Type B pancreatic cell (in vitro differentiated cells): ENCODE measurements at places on chromosomes 16 and 17. TPM values are rescaled to one million over a fixed set of nuclear protein-coding genes. Genes with fewer than 3 reads are reported as not detected.

The WBP2 gene
- total RNA-seq, result 43.0 and 49.9 TPM in 2 replicates

DNA sequence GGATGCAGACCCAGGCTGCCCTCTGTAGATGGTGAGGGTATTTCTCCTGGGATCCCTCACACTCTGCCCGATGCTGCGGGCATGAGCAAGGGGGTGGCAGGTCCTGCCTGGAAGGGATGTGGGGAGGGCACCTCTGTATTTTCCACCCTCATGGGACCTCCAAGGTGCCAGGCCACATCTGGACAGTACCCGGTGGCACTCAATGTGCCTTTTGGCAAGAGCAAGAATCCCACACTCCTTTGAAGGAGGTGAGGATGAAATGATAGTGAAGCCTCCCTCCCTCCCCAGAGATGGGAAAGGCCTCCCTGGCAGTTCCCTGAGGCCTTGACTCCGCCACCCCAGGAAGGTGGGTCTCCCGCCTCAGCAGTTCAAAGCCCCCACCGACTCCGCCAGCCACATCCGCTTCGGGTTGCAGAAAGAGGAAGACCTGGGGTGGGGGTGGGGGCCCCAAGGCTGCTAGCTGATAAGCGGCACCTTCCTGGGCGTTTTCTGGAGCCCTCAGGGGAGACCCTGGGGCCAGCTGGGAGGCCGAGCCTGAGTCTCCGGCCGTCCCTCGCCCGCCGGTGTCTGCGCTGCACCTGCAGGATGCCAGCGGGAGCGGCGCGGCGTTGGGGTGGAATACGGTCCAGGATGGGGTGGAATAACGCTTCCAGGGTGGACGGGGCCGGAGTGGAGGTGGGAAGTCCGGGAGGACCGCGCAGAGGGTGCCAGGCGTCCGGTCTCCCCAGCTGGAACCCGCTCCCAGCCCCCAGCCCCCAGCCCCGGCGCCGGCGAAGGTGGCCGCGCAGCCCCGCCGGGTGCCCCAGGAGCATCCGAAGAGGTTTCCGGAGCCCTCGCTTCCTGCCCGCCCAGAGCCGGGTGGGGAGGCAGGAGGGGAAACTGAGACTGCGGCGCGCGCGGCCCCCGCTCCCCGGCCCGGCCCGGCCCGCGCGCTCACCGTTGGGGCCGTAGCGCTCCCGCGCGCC is 718 bp downstream of the ATP2A3 start:
- DNase-seq, result no peak
- H3K27ac ChIP-seq, result no peak overlapping the region
- peaks cover 61% of the 10 kb centered on the region for H3K27me3 ChIP-seq

- no peaks in the 10 kb centered on the region for H3K27me3 ChIP-seq
- H3K27ac ChIP-seq, result peak overlapping the region; percentile 50
- H3K36me3 ChIP-seq, result no peaks in the 10 kb centered on the region
- DNase-seq, result no peak
- no peak overlapping the region for H3K4me3 ChIP-seq
- H3K4me1 ChIP-seq, result peaks cover 13% of the 10 kb centered on the region
Observed at GRCh38 chr16:87703071-87703470, 62.7 kb downstream of the KLHDC4 start.

DNA sequence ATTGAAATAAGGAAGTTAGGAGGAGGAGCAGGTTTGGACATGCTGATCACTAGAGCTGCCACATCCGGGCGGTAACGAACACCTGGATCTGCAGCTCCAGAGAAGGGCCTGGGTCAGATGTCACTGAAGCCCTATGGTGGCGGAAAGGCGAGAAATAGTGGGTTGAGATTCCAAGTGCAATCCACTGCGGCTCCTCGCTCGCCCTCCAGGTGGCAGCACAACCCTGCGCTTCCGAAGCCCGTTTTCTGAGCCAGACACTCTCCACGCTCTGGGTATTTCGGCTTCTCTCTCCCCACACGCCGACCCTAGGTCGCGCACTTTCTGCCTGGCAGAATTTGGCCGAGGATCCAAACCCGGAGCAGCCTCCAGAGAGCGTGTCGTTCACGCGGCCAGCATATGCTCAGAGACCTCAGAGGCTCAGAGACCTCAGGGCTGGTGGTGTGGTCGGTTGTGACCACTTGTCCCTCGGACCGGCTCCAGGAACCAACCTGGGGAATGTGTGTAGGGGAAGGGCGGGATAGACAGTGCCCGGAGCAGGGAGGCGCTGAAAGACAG is 922 bp upstream of the SLC2A4 start:
- H3K36me3 ChIP-seq, result no peaks in the 10 kb centered on the region
- DNase-seq, result peak; percentile 86
- H3K4me1 ChIP-seq, result peaks cover 15% of the 10 kb centered on the region

The CHST4 gene
- 0.33 TPM in 1 of 2 replicates, not detected in the other for total RNA-seq

DNA sequence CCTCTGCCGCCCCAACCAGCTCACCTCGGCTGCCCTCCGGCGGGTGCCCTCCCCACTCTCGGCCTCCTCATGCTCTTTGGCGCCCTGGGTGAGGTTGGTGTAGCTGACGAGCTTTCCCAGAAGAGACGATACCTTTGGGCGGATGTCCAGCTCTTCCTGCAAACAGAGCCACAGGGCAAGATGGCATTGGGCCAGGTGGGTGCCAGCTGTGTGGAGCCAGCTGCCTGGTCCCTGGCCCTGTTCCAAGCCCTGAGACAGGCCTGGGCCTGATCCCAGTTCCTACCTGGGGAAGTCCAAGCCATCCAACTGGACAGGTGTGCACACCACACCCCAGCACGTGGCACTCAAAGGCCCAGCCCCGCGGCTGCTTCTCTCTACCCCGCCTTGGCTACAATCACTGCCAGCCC is 6.9 kb downstream of the SLC12A4 start:
- H3K4me1 ChIP-seq, result peaks cover 18% of the 10 kb centered on the region
- no peak overlapping the region for H3K27ac ChIP-seq
- H3K36me3 ChIP-seq, result peaks cover 18% of the 10 kb centered on the region

The TMIGD1 gene
- 0.24 TPM in 1 of 2 replicates, not detected in the other for total RNA-seq

- H3K27ac ChIP-seq, result no peak overlapping the region
- H3K27me3 ChIP-seq, result no peaks in the 10 kb centered on the region
- no peak for DNase-seq
- no peaks in the 10 kb centered on the region for H3K36me3 ChIP-seq
Observed at GRCh38 chr17:70423562-70423961, 254.2 kb downstream of the KCNJ2 start.

The HSD3B7 gene
- total RNA-seq, result 5.8 and 6.9 TPM in 2 replicates

The KAT7 gene
- total RNA-seq, result 49.0 and 64.0 TPM in 2 replicates

- H3K27ac ChIP-seq, result no peak overlapping the region
- peaks cover 31% of the 10 kb centered on the region for H3K36me3 ChIP-seq
- H3K4me3 ChIP-seq, result no peak overlapping the region
- no peak for DNase-seq
- H3K4me1 ChIP-seq, result no peaks in the 10 kb centered on the region
Observed at GRCh38 chr16:48596326-48596725, 13.7 kb downstream of the N4BP1 start.

- H3K4me3 ChIP-seq, result peak overlapping the region; percentile 97
- DNase-seq, result no peak
- H3K36me3 ChIP-seq, result no peaks in the 10 kb centered on the region
- no peaks in the 10 kb centered on the region for H3K27me3 ChIP-seq
- H3K4me1 ChIP-seq, result peaks cover 11% of the 10 kb centered on the region
Observed at GRCh38 chr16:28974007-28974436, 556 bp upstream of the SPNS1 start.

DNA sequence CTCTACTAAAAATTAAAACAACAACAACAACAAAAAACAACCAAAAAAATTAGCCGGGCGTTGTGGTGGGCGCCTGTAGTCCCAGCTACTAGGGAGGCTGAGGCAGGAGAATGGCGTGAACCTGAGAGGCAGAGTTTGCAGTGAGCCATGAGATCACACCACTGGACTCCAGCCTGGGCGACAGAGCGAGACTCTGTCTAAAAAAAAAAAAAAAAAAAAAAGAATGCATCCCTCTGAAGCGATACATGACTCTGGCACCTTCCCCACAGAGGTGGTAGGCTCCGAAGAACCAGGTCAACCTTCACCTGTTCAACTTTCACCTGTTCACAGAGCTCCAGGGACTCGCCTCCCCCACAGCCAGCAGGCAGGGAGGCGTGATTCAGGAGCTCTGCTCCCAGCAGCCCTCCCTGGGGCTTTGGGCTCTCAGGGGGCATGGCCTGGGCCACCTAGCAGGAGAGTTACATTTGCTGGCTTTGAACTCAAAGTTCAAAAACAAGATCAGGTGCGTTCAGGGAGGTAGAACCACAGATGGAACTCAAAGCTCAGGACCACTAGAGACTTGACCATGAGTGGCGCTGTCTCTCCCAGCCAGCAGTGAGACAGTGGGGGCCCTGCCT is 5.6 kb downstream of the VAC14 start:
- H3K4me3 ChIP-seq, result no peak overlapping the region
- peaks cover 31% of the 10 kb centered on the region for H3K4me1 ChIP-seq
- H3K36me3 ChIP-seq, result no peaks in the 10 kb centered on the region
- no peak for DNase-seq
- H3K27ac ChIP-seq, result no peak overlapping the region

DNA sequence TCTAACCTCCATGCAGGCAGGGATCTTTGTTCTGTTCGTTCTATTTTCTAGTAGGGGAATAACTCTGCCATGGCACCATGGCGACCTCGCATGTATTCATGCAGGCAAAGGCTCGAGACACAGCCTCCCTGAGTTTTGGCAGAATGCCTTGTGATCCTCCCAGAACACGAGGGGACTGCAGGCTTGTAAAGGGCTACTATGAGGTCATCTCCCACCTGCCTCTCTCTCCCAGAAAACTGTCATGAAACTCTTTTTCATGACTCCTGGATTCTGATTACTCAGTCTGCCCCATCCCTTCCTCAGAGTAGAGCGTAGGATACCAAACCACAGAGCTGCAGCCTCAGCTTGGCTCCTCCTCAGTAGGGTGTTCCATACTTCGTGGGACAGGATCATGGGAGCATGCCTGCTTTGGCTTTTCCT is 64.3 kb downstream of the IGF2BP1 start:
- H3K4me1 ChIP-seq, result no peaks in the 10 kb centered on the region
- H3K4me3 ChIP-seq, result no peak overlapping the region
- no peak overlapping the region for H3K27ac ChIP-seq

The BTBD17 gene
- 5.2 and 5.7 TPM in 2 replicates for total RNA-seq

The TMEM204 gene
- total RNA-seq, result 1.0 TPM in 1 of 2 replicates, not detected in the other

The KRTAP2-3 gene
- total RNA-seq, result 0.98 TPM in 1 of 2 replicates, not detected in the other

DNA sequence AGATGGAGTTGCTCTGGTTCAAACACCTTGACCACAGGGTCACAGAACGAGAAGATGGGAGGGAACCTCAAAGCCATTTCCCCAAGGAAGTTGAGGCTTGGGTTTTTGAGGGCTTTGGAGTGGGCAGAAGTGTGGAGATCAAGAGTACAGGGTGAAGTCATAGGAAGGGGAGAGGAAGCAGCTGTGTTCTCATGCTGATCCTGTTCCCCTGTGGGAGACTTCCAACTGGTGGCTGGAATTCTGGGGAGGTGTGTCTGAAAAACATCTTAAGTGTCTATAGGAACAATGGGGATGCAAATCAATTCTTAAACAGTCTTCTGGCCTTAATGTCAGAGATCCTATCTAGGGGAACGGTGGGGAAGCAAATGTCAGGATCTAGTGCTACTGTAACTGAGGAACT is 38.8 kb upstream of the HSBP1 start:
- no peak overlapping the region for H3K4me3 ChIP-seq
- no peaks in the 10 kb centered on the region for H3K36me3 ChIP-seq
- no peak for DNase-seq
- H3K27ac ChIP-seq, result no peak overlapping the region
- H3K27me3 ChIP-seq, result no peaks in the 10 kb centered on the region
- no peaks in the 10 kb centered on the region for H3K4me1 ChIP-seq

The P2RX1 gene
- 0.36 TPM in 1 of 2 replicates, not detected in the other for total RNA-seq

- H3K27me3 ChIP-seq, result no peaks in the 10 kb centered on the region
- H3K36me3 ChIP-seq, result peaks cover 26% of the 10 kb centered on the region
- no peak for DNase-seq
- peaks cover 46% of the 10 kb centered on the region for H3K4me1 ChIP-seq
Observed at GRCh38 chr17:2068519-2069051, 13.7 kb downstream of the HIC1 start.

The COL1A1 gene
- 31.0 and 201 TPM in 2 replicates for total RNA-seq
